Stimulated activated CD4-positive, alpha-beta T cell treated with anti-CD3 and anti-CD28 coated beads, Interleukin-4, amount 100 ng/mL, for 1 hour (primary cell): ENCODE measurements at places on chromosomes 13 and 19.

DNA sequence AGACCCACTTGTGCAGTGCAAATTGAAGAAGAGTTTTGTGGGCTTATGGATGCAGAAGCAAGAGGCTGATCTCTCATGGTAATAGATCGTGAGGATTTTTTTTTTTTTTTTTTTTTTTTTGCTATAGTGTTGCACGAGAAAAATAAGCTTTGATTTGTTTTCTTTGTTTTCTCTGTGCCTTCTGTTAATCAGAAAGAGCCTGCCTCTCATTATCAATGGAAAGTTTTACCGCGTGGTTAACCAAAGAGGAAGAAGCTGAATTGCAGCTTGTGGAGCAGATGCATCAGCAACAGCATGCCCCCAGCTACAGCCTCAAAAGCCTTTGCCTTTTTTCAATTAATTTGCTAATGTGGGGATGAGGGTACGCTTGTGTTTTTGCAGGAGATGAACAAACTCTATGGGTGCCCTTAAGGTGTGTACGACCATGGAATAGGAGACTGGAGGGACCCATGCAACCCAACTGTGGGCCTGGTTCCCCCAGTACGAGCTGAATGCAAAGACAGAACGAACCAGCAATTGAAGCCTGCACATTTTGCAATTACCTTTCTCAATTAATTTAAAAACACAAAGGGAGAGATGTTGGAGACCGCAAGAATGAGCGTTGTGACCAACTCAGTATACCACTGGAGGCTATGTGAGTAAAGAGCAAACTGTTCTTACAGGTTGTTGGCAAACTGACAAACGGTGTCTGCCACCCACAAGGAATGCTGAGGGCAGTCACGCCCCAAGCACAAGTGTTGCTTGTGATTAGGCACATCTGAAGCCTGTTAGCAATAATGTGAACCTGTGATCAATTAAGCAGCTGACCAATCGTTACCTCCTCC lies 58.6 kb upstream of the SPRY2 start:
- no peak for DNase-seq

GRCh38 chr13:25581351-25581750 lies 209.6 kb downstream of the ATP8A2 start:
- no peak for DNase-seq

GRCh38 chr13:113655346-113656002 lies 2.5 kb downstream of the ATP4B start:
- no peak for DNase-seq

GRCh38 chr19:19711934-19712828 lies 20.7 kb downstream of the ZNF14 start:
- DNase-seq, result no peak

DNA sequence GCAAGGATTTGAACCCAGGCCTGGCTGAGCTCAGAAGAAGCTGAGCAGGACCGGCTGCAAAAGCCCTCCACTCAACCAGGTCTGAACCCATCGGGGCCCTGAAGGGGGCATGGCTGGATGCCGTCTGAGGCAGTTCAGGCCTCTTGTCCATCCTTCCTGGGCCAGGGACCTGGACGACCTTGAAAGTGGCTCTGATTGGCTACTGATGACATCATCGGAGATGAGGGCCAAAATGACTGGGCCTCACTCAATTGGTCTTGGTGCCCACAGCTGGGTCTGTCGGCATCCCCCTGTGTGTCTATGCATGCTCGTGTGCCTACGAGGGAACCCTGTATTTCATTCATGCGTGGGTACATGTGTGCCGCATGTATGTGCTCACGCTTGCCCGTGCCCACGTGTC lies 71.8 kb downstream of the PTPRS start:
- no peak for DNase-seq
